ENCODE measurements at places on chromosomes 2 and 18.

GRCh38 chr2:41837610-41838009 is 210.2 kb upstream of the PKDCC start:
- DNase-seq: no peak

GRCh38 chr18:3608488-3608887 is 158.5 kb downstream of the TGIF1 start:
- DNase-seq: no peak

- no peak for DNase-seq
Measured at GRCh38 chr2:181104512-181105115, 124.2 kb downstream of the UBE2E3 start.

DNA sequence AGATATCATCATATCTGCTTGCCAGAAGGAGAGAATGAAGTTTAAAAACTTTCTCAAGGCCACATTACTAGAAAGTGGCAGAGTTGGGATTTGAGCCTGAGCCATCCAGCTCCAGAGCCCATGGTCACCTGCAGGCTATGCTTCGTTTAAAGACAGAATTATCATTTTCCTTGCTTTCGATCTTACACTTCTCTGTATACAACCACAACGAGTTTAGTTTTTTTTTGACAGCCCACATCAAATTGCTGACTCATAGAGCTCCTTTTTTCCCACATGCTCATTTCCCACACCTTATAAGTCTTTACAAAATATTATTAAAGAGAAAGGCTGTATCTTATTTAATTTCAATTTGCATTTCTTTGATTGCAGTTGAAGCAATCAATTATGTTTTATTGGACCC is 6.5 kb downstream of the PLEK start:
- no peak for DNase-seq

DNA sequence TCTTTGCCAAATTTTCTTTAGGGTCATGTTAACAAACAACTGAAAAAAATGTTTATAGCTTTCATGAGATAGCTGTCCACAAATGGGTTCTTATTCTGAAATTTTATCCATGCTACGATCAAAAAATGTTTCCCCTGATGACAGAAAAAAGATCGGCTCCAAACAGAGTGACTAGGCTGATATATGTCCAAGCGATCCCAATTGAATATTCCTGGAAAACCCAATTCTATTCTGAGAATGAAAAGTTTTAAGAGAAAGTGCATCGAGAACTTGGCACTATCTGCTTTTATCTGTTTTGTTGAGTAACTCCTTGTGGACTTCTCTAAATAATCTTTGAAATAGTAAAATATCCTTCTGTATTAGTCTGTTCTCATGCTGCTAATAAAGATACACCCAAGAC is 19.1 kb downstream of the KCNE4 start:
- DNase-seq: no peak

DNA sequence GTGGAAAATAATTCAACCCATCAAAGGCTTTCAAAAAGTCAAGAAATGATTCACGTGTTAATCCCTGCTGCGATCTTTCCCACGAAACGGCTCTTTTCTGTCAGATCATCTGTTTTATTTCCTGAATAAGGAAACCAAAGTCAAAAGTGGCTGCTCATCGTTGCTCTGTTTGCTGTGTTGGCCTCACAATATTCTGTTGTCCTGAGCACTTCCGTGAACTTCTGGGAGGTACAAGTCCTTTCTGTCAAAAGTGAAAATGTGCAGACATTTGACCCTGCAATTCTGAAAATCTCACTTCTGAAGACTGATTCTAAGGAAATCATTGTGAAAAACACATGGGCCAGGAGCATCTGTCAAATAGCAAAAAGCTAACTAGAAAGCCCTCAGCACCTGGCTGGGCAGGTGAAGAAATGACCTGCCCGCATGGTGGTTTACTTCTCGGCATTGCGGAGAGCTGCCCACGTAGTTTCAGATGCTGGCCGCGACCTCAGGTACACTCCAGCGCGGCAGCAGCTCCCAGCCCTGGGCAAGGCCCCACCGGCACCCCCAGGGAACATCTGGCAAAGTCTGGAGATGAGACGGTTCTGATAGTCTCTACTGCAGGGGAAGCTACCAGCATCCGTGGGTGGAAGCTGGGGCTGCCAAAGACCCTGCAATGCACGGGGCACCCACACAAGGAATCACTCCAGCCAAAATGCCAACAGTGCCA is 31.9 kb upstream of the GPC1 start:
- no peak for DNase-seq

DNA sequence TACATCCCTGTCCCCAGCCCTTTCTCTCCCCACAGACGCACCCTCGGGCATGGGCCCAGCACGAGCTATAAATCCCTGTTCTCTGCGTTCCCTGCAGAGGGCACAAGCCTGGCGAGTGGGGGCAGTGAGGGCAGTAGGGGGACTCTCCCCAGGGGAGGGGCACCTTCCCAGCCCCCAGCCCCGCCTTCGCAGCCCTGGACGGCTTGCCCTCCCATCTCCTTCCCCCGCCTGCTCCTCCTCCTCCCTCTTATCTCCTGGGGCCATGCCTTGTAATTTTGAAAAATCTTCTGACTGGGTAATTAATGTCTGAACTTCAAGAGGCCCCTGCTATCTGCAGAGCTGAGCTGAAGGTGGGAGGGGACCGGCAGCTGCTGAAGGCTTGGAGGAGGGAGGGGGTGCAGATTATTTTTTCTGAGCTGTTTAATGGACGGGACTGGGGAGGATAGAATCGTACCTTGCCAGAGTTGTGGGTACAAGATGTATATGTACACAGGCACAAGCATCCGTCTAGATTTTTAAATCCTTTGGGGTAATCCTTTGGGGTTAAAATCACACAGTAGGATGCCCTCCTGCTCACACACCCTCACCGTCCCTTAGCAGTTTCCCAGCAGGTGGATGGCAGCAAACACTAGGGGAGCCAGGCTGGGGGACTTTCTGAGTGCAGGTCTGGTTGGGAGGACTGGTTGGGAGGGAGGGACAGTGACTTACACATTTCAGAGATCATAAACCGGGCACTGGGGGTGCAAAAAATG is 121.9 kb downstream of the SMAD7 start:
- DNase-seq: no peak

- DNase-seq: no peak
Measured at GRCh38 chr2:19540739-19541525, 182.5 kb upstream of the OSR1 start.

- peak; percentile 53 for DNase-seq
Measured at GRCh38 chr2:174778085-174778981, 14.1 kb upstream of the CHRNA1 start.

DNA sequence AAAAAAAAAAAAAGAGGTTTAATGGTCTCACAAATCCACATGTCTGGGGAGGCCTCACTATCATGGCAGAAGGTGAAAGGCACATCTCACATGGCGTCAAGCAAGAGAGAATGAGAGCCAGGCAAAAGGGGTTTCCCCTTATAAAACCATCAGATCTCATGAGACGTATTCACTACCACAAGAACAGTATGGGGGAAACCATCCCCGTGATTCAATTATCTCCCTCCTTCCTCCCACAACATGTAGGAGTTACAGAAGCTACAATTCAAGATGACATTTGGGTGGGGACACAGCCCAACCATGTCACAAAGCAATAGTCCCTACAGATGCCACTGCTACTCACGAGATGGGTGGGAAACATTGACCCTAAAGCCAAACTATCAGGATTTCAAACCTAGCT is 392.7 kb upstream of the ID2 start:
- no peak for DNase-seq

GRCh38 chr18:77234504-77235365 is 14.9 kb upstream of the GALR1 start:
- no peak for DNase-seq

DNA sequence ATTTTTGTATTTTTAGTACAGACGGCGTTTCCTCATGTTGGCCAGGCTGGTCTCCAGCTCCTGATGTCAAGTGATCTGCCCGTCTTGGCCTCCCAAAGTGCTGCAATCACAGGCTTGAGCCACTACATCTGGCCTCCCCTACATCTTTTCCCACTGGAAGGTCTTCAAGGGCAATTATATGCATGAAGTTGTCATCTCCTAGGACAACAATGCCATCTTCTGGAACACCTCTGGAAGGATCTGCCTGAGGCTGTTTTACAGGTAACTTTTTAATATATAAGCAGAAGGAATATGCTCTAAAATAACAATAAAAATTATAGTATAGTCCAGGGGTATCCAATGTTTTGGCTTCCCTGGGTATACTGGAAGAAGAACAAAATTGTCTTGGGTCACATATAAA is 321.4 kb downstream of the AFF3 start:
- DNase-seq: no peak

- no peak for DNase-seq
Measured at GRCh38 chr18:58132595-58133261, 88.7 kb downstream of the NEDD4L start.

DNA sequence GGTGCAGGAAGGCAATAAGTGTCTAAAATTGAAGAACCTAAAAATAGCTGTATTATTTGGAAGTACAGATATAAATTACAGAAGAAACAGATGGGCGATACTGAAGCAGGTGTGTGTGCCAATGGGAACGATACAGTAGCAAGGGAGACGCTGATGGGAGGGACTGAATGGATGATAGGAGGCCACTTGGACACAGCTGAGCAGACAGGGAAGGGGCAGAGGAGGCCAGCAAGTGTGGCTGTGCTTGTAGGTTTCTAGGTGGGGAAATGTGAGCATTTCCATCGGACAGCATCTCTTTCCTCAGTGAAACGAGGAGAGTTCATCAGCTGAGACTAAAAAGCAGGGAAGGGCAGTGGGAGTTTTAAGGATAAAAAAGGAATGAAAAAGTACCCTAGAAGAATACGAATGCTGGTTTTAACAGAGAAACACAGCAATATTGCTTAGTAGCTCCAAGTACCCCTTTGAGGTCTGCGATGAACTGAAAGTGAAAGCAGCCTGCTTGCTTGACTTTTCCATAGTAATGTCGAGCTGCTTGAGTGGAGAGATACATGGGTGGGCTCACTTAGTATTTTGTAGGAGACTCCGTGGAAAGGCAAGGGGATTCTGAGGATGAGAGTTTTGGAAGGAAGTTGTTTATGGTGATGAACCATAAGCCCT is 91.7 kb upstream of the EPC2 start:
- DNase-seq: no peak

GRCh38 chr2:116692988-116693387 is 1121.5 kb upstream of the DDX18 start:
- DNase-seq: no peak

GRCh38 chr2:233443511-233444183 is 89.4 kb downstream of the DGKD start:
- DNase-seq: peak; percentile 39

GRCh38 chr2:222861411-222862105 is 722 bp downstream of the ACSL3 start:
- DNase-seq: no peak

- DNase-seq: peak; percentile 84
Measured at GRCh38 chr18:35343936-35344735, at the start of gene ZNF24. ZNF24 (minus strand) TSS chr18:35344420; CDS start chr18:35340650, 3,770 bp downstream.

DNA sequence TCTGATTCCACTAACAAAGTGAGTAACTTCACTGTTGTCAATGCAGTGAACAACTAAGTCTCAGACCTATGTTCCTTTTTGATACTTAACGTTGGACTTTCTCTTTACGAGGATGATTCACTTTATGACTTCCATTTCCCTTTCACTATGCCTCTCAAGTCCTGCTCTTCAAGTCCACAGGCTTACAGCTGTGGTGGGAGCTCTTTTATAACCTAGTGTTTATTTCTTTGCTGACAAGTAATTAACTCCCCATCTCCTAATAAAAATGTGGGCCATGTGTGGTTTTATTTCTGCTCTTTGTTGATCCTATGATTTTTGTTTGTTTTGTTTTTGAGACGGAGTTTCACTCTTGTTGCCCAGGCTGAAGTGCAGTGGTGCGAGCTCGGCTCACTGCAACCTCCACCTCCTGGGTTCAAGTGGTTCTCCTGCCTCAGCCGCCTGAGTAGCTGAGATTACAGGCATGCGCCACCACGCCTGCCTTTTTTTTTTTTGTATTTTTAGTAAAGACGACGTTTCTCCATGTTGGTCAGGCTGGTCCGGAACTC is 142.1 kb downstream of the USP34 start:
- no peak for DNase-seq

- DNase-seq: no peak
Measured at GRCh38 chr2:241149675-241149924, 328 bp upstream of the PASK start.

- no peak for DNase-seq
Measured at GRCh38 chr18:44946529-44947113, 265.9 kb downstream of the SETBP1 start.

GRCh38 chr2:26273501-26273900 is 28.8 kb downstream of the HADHB start:
- no peak for DNase-seq

- DNase-seq: no peak
Measured at GRCh38 chr18:62976227-62976626, 260.9 kb downstream of the PHLPP1 start.

- DNase-seq: no peak
Measured at GRCh38 chr2:169933124-169933711, 106.0 kb downstream of the UBR3 start.

DNA sequence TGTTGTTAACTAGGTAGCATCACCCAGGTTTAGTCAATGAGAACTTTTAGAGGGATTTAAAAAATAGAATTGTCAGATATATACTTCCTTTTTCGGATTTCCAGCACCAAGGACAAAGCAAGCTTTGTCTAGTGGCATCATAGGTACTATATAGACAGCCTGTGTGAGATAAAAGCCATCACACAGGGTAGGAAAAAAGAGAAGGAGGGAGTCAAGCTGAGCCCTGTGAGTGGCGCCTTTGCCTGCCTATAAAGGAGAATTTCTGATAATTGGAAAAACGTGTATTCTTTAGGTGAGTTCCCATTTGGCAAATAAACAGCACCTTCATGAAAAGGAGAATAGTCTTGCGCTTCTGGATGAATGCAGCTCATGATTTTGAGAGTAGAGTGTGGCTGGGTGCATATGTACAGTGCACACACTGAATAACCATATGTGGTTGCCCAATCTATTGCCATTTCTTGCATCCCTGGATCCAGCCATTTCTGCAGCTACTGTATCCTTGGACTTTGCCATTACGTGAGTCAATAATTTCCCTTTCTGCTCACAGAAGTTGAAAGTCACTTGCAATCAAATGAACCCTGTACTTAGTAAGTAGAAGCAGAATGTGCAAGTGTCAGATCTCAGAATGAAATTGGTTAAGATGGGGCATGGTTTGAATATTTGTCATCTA is 559.9 kb upstream of the MEX3C start:
- DNase-seq: no peak

- peak; percentile 82 for DNase-seq
Measured at GRCh38 chr2:27428213-27428977, at the start of gene NRBP1. NRBP1 (plus strand) TSS chr2:27428631; CDS start chr2:27433274, 4,643 bp downstream.

Data from stimulated activated CD8-positive, alpha-beta memory T cell treated with anti-CD3 and anti-CD28 coated beads, Interleukin-7, amount 100 ng/mL, for 48 hours (primary cell).